ENCODE measurements at places on chromosomes 5 and 9.
A peak's percentile ranks its signal among the peaks of the same experiment; 100 is the strongest.

DNA sequence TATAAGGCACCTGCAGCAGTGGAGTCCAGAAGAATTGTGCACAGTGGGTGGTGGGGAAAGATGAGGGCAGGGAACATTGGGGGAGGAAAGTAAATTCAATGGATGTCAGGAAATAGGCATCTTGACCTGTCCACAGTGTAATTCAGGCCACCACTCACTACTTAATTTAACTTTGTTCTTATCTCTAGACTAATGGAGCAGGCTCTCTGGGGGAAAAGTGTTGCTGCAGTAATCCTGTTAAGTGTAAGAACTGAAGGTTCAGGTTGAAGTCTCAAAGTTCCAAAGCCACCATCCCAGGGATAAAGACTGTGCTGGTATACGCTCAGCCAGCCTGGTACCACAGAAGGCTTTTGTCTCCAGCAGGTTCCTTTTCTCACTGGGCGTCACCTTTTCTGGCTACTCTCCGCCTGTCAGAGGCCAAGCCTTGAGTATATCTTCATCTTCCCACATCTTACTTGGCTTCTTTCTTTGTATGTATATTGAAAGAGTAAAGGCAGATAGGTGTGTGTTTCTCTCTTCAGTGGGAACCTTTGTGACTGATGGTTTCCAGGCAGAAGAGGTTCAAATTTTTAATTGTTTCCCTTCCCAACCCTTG lies 150.9 kb upstream of the DMRT1 start:
- no peak for DNase-seq

DNA sequence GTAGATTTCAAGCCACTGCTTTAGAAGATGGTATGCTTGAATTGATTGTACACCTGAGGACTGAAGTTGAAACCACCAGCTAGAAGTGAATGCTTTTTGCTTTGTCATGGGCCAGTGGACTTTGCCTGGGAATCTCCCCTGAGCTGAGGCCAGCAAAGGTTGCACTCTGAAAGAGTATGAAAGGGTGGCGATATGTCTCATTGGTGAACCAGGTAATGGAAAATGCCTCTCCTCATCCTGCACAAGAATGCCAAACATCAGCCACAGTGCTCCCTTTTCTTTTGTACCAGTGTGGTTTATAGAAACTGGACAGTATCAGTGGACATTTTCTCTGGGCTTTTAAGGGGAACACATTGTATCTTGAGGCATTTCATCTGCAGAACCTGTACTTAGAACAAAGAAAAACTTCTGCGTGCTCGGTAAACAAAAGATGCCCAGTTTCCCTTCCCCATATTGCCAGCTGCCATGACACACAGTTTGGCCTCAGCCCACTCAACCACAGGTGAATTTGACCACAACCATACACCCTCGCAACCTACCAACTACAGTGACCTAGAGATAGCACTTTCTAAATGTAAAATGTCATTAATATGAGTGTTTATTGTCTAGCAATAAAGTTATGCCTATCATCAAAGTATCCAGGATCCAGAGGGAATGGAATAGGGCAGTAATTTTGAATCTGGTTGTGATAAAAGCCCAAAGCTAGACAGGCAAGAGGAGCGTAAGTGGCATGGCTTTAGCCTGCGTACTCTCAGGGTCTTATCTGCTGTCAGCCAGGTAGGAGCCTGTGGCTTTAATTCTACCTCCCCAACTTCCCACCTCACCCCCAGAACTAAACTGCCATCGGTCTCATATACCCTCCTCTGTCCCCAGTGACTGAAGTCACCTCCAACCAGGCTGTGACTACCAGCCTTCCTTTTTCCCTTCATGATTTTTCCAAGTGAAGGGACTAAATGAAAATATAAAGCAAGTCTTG lies 79.5 kb upstream of the LHFPL2 start:
- no peak for DNase-seq

DNA sequence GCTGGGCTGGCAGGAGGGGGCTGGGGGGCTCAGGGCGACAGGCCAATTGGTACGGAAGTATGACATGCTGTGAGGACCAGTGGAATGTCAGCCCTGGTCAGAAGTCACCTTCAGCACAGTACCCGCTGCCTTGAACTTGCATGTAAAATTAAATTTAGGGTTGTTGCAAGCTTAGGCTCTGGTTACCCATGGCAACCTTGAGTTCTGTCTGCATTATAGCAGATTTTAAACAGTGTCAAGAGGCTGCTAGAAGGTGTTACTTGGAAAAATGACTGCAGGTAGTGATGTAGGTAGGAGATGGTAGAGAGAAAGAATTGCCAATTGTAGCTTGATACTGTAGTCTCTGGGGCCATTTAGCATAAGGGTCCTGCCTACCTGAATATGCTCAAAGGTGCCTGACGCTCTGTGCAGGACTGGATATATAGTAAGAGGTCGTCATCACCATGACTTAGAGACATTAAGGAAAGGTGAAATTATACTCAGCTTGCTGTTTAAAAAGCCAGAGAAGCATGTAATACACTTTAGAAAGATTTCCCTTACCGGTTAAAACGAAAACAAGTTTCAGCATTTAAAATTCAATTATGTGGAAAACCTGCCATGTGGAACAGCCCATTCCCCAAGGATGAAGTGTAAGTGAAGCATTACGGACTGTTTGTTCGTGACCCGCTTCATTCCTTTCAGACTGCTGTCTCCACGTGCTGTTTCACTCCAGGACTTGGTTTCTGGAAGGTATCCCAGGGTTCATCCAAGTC lies 169.0 kb downstream of the PDZD2 start:
- DNase-seq = no peak

DNA sequence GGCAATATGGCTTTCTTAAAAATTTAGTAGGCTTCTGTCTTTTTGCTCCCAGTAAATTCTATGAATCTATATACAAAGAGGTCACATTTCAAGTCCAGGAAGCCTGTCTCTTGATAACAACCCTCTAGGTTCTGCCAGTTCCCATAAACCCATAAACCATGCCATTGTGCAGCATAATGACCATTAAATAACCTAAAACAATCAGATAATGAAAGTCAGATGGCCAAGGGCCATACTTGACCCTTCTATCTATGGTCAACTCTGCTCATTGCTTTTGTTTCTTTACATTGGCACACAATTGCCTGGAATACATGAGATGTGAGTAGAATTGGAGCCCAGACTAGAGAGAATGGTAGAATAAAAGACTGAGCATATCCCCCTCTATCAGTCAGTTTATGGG lies 305.4 kb upstream of the KIF2A start:
- no peak for DNase-seq

GRCh38 chr9:96461336-96461735 lies 11.4 kb downstream of the HABP4 start:
- no peak for DNase-seq

GRCh38 chr9:98572054-98572627 lies 136.6 kb downstream of the GABBR2 start:
- no peak for DNase-seq

- no peak for DNase-seq
Observed at GRCh38 chr5:59420596-59420995, 472.9 kb downstream of the PDE4D start.

- no peak for DNase-seq
Observed at GRCh38 chr9:70094747-70095146, 51.1 kb downstream of the MAMDC2 start.

DNA sequence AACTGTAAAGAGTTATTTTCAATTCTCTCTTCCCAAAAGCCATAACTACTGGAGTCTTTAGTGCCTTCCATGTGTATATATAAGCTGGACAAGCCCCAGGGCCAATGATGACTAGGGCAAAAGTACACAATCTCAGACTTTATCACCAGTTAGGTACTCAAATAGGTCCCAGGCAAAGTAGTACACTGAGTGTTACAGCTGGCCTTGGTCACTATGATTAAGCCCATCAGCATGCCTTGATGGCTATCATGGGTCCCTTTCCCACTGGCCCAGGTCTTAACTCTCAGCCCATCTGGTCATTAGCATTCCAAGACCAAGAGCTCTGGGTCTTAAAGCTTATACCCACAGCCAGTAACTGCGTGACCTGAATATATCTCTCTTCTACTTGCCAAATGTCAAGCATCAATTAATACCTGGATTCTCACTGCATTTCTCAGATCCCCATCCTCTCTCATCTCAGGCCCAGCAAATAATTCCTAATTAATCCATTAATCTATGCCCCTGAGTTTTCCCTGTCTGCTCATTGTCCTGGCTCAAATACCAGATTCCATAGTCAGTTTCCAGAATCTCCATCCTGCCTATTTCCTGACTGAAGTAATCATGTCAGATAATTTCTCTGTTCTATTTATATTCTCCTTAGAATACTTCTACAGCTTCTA lies 62.3 kb downstream of the NR6A1 start:
- no peak for DNase-seq

- DNase-seq = no peak
Observed at GRCh38 chr9:25830381-25830780, 152.1 kb upstream of the TUSC1 start.

DNA sequence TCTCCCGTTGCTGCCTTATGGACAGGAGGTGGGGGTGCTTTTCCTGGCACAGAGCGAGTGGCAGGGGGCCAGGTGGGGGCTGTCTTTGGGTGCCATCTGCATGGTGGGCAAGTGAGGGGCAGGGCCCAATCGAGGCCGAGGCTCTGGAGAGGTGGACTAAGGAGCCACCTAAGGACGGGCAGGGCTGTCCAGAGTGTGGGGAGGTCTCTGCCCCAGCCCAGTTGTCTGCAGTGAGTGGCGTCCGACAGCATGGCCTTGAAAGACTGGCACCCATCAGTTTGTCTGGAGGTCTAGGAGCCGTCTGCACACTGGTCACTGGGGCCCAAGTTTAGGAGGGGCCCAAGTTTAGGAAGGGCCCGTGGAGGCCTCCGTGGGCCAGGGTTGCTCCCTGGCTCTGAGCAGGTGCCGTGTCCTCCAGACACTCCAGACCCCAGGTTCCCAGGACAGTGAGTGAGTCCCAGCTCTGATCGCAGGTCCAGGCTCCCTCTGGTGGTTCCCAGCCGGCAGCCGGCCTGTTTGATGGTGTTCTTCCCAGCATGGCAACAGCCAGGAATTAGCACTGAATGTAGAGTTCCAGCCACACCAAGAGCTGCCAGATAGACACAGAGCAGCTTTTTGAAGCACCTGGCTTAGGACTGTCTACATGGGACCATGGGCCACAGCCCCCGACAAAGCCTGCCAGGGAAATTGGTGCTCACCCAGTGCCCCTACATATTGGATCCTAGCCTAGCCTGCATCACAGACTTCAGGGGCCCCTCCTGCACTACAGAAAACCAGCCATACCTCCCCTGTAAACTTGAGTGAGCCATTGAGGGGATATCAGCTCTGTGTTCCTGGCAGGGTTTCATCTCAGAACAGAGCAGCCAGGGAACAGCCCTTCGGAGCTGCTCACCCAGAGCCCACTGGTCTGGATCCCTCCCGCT lies 120.9 kb downstream of the WNK2 start:
- peak; percentile 89 for DNase-seq

DNA sequence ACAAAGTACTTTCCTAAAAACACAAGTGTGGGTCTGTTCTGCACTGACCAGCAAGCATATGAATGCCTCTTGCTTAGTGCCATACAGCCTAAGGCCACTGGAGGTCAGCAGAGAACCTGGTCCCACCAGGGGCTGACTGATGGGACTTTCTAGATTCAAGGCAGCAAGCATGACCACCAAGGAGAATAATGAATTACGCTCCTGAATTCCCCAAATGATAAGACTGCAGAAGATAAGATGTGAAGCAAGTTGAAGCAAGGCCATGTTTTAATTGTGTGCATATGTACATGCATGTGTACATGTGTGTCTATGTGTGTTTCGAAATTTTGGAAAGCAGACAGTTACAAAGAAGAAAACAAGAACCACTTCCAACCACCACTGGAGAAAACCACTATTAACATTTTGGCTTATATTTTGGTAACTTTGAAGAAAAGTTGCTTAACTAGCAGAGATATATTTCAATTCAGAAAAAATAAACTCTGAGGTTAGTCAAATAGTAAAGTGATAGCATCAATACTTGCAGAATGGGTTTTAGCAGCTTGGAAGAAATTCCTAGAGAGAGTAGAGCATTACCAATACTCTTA lies 70.5 kb downstream of the ERP44 start:
- DNase-seq = peak; percentile 82

GRCh38 chr5:143119291-143119769 lies 284.2 kb downstream of the NR3C1 start:
- DNase-seq = no peak

DNA sequence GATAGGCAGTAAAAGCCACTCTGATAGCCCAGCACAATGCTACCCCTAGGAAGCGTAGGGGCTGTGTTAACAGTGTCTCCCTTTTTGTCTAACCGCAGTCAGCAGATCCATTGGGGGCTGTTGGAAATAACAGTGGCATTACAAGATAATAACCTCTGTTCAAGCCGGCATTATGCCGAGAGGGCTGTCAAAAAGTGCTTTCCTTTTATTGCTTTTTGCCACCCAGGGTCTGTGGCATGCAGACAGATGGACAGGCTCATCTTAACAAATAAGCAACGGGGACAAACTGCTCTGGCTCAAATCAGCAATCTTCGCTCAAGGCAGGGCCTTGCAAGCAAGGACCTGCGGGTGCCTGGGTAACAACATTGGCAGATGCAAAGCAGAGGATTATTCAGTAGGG lies 123.3 kb downstream of the TLR4 start:
- no peak for DNase-seq

- DNase-seq = no peak
Observed at GRCh38 chr9:75128535-75128934, 40.2 kb downstream of the OSTF1 start.

- no peak for DNase-seq
Observed at GRCh38 chr9:129898185-129898584, 62.9 kb downstream of the USP20 start.

- DNase-seq = no peak
Observed at GRCh38 chr9:78291240-78291925, 5.5 kb upstream of the PSAT1 start.

DNA sequence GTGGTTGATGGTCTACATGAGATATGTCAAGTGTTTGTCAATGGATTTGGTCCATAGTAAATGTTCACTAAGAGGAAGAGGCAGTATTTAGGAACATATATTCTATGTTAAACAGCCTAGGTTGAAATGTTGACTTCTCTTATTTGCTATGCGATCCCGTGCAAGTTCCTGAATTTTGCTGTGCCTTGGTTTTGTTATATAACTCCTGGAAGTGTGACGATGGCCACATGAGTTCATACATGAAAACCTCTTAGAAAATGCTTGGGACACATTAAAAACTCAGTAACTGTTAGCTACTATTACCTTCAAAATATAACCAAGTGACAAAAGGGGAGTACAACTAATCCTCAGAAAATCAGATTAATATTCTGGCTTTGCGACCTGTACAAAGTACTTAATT lies 21.9 kb upstream of the FBXW2 start:
- no peak for DNase-seq

- no peak for DNase-seq
Observed at GRCh38 chr5:21783074-21783679, 1070.0 kb downstream of the CDH12 start.

- no peak for DNase-seq
Observed at GRCh38 chr5:120803282-120803681, 339.2 kb downstream of the PRR16 start.

GRCh38 chr5:169182797-169183196 lies 118.1 kb downstream of the SLIT3 start:
- DNase-seq = no peak
